ENCODE measurements at places on chromosomes 12 and 14.

GRCh38 chr14:57634335-57634734 lies 140.7 kb upstream of the CCDC198 start:
- H3K27ac ChIP-seq, result no peak overlapping the region
- no peaks in the 10 kb centered on the region for H3K36me3 ChIP-seq
- H3K4me3 ChIP-seq, result no peak overlapping the region
- DNase-seq, result no peak

DNA sequence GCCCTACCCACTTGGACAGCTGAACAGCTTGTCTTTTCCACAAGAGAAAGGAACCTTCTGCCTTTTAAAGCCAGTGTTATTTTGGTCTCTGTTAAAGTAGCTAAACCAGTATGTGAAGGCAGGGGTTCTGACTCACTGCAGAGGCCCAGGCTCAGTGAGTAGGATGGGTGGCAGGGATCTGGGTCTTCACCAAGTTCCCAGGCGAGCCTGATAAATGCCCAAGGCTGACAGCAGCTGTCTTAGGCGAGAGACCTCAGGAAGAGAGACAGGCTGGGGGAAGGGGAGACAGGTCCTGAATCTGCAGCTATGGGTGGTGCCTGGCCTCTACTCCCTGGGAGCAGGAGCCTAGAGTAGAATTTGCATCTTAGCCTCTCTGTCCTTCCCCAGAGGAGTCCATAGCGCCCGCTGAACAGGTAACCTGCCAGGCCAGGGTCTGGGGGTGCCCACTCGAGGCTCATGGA lies 18.1 kb upstream of the KIF26A start:
- H3K27me3 ChIP-seq, result no peaks in the 10 kb centered on the region
- H3K27ac ChIP-seq, result no peak overlapping the region

DNA sequence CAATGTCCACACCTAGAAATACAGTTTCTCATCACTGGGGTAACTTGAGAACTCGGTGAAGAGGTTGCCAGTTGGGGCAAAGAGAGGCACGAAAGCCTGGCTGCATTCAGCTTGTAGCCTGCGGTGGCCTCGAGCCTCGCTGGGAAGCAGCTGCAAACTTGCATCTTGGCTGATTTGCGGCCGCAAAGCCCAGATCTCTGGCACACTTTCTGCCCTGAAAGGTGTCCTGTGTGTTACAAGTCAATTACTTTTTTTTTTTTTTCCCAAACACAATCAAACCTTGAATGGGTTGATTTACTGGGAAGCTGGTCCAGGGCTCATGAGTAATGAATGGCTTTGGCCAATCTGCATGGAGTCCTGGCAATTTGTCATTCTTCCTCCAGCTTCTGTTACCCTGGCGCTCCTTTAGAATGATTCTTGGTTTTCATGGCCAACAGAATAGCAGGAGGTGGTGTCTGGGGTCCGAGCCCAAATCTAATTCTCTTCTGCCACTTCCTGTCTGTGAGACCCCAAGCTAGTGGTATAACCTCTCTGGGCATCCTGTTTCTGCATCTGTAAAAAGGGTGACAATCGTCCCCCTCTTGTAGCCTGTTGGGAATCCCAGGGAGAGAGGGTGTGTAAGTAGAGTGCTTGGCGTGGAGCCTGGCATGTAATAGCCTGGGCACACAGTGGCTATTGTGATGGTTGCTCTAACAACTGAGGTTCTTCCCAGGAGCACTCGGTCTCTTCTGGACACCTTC lies 6.7 kb downstream of the BCL7A start:
- H3K4me1 ChIP-seq, result peaks cover 10% of the 10 kb centered on the region
- no peaks in the 10 kb centered on the region for H3K36me3 ChIP-seq
- H3K4me3 ChIP-seq, result no peak overlapping the region

GRCh38 chr14:101933209-101933608 lies 31.2 kb upstream of the DYNC1H1 start:
- no peaks in the 10 kb centered on the region for H3K36me3 ChIP-seq
- H3K27me3 ChIP-seq, result no peaks in the 10 kb centered on the region
- no peak overlapping the region for H3K4me3 ChIP-seq
- H3K27ac ChIP-seq, result no peak overlapping the region
- no peaks in the 10 kb centered on the region for H3K4me1 ChIP-seq

DNA sequence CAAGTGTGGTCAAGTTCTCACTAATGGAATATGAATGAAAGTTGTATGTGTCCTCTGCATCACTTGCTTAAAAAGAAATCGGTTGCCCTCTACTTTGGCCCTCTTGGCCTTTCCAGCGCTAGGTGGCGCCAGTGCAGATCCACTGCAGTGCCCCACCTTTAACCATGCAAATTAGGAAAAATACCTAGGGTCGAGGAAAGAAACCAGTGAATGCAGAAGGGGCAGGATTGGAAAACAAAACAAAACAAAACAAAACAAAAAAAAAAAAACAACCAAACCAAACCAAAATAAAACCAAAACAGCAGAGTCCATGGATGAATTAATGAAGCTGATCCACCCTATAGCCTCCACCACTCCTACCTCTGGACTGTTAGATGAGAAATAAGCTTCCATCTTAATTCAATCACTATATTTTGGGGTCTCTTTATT lies 12.9 kb upstream of the NEMF start:
- peak; percentile 77 for DNase-seq
- H3K27ac ChIP-seq, result peak overlapping the region; percentile 46
- H3K4me1 ChIP-seq, result peaks cover 31% of the 10 kb centered on the region
- H3K27me3 ChIP-seq, result no peaks in the 10 kb centered on the region

- H3K4me1 ChIP-seq, result no peaks in the 10 kb centered on the region
- DNase-seq, result no peak
- H3K27ac ChIP-seq, result no peak overlapping the region
- no peaks in the 10 kb centered on the region for H3K27me3 ChIP-seq
- H3K4me3 ChIP-seq, result no peak overlapping the region
- H3K36me3 ChIP-seq, result no peaks in the 10 kb centered on the region
Measured at GRCh38 chr14:62432955-62433354, 612.3 kb downstream of the KCNH5 start.

- H3K36me3 ChIP-seq, result no peaks in the 10 kb centered on the region
- no peak overlapping the region for H3K4me3 ChIP-seq
- no peak overlapping the region for H3K27ac ChIP-seq
- H3K4me1 ChIP-seq, result peaks cover 19% of the 10 kb centered on the region
Measured at GRCh38 chr12:92930421-92930820, 1.3 kb upstream of the EEA1 start.

GRCh38 chr14:101705733-101706508 lies 55.6 kb upstream of the PPP2R5C start:
- peaks cover 24% of the 10 kb centered on the region for H3K4me1 ChIP-seq
- peak overlapping the region; percentile 82 for H3K27ac ChIP-seq
- peak; percentile 63 for DNase-seq
- H3K4me3 ChIP-seq, result peak overlapping the region; percentile 32

GRCh38 chr14:106619606-106620005 lies 1093.2 kb downstream of the TMEM121 start:
- H3K4me3 ChIP-seq, result no peak overlapping the region
- DNase-seq, result no peak
- peaks cover 11% of the 10 kb centered on the region for H3K4me1 ChIP-seq
- H3K27ac ChIP-seq, result no peak overlapping the region
- H3K36me3 ChIP-seq, result no peaks in the 10 kb centered on the region

- no peaks in the 10 kb centered on the region for H3K27me3 ChIP-seq
- H3K4me1 ChIP-seq, result no peaks in the 10 kb centered on the region
- no peak overlapping the region for H3K27ac ChIP-seq
- no peak overlapping the region for H3K4me3 ChIP-seq
- no peak for DNase-seq
Measured at GRCh38 chr12:40344312-40344711, 119.5 kb downstream of the LRRK2 start.

DNA sequence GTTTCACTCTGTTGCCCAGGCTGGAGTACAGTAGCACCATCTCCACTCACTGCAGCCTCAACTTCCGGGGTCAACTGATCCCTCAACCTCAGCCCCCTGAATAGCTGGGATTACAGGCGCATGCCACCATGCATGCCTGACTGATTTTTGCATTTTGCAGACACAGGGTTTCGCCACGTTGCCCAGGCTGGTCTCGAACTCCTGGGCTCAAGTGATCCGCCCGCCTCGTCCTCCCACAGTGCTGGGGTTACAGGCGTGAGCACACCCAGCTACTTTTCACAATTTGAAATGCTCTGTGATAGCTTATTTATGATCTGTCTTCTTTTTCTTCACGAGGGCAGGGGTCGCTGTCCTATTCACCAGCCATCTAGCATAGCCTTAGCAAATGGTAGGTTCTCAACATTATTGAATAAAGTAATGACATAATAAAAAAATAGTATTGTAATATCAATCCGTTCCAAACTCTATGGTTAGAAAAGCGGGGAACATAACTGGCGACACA lies 477 bp upstream of the DDX47 start:
- H3K36me3 ChIP-seq, result no peaks in the 10 kb centered on the region
- no peaks in the 10 kb centered on the region for H3K27me3 ChIP-seq
- DNase-seq, result no peak
